ENCODE measurements at places on chromosomes 7 and 10.
A peak's percentile ranks its signal among the peaks of the same experiment; 100 is the strongest.

DNA sequence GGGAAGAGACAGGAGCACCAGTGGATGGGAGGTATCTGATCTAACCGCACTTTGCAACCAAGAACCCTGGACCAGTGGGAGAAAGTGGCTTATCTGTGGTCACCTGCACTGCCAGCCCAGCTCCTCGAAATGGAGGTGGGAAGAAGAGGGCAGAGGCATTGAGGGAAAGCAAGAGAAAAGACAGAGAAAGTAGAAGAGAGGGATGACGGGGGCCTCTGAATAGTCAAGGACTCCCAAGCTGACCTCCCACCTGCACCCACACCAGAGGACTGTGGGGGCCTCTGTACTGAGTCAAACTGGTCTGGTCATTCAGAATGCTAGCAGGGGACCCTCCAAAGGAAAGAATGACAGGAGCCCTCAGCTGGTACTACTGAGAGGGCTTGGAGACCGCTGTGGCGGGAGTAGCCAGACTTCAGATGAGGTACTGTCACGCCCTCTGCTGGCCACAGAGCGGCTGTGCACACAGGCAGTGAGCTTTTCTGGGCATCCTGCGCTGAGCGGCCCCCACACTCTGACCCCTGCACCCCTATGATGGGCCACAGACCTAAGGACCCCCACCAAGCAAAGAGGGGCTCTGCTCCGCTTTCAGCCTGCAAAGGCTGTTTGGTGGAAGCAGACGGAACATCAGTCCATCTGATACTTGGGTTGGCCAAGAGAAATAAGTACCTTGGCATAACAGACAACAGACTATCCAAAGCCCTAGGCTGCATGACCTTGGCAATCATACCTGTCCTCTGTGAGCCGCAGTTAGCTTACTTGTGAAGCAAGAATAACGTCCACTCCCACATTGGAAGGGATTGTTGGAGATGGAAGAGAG is 112.9 kb downstream of the COL13A1 start:
- DNase-seq, result peak; percentile 89

GRCh38 chr10:74213571-74214162 is 62.6 kb downstream of the ADK start:
- DNase-seq, result peak; percentile 24

GRCh38 chr7:139813151-139813550 is 15.9 kb upstream of the TBXAS1 start:
- DNase-seq, result no peak

GRCh38 chr7:158650821-158651225 is 53.8 kb downstream of the NCAPG2 start:
- no peak for DNase-seq

GRCh38 chr10:58220769-58221451 is 46.8 kb downstream of the IPMK start:
- DNase-seq, result no peak

GRCh38 chr7:94307399-94308048 is 87.2 kb upstream of the COL1A2 start:
- no peak for DNase-seq

GRCh38 chr7:140375892-140376730 is 22.2 kb downstream of the SLC37A3 start:
- DNase-seq, result no peak

DNA sequence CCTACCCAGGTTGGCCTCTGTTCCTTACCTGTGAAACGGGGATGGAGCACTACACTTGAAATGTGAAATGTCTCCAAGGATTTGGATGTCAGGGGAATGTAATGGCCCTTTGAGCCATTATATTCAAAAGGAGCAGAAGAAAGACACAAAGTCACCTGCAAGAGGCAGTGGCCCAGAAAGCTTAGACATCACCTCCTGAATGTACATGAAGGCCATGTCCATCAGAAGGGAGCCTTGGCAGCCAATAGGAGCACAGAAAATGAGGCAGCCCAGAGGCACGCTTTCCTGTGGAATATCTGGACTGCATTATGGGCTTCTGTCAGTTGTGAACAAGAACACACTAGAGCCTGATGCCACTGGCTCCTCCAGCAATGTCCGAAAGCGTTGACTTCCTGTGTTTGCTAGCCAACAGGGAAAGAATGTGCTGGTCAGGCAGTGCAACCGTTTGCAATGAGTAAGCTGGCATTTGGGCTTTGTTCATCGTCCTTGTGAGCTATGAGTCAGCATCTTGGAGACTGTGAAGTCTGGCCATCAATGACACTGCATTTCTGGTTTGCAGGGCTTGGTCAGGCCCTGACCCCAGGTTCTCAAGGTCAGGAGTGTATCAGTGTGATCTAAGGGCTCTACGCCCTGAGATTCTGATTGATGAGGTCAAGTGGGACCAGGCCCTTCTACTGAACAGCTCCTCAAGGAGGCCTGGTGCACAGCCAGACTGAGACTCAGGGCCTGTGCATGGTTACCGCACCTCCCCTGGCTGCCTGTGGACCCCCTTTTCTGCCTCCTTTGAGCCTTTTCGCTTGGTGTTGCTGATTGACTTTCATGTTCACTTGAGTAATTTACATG is 222.4 kb downstream of the RPS24 start:
- DNase-seq, result no peak

DNA sequence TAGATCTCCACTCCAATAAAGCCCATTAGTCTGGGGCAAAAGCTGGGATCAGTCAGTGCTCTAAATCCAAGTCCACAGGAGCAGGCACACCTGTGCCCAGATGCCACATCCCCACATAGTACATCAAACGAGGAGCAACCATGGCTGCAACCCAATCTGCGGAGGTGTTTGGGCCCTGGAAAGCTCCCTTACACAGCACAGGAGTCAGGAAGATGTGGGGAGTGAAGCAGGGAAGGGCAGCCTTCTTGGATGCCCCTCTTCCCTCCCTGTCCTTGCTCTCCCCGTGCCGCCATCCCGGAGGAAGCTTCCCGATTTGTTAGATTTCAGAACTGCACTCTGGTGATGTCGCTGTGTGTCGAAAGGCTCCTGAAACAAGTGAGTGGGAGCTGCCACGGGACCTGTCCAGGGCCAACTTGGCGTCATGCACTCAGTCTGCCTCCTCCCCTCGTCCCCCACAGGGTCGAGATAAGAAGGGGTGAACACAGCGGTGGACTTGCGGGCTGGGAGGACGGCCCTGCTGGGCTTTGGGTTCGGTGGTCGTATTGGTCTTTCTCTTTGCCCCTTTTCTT is 230.6 kb upstream of the GRB10 start:
- DNase-seq, result no peak

DNA sequence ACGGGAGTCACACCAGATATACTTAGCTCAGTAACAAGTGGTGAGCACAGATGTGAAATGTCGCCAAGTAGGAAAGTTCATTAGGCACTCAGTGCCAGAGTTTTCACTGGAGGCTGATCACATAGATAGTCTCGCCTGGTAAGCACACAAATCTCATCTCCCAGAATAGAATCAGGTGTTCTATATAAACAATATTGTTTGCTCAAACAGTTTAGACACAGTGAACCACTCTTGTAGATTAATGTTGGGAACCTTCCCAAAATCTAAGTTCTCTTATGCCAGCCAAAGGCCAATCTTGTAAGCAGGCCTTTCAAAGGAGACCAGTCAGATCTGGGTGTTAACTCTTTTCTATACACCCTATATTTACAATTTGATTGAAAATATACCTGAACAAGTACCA is 716.5 kb upstream of the GRM3 start:
- peak; percentile 45 for DNase-seq

- no peak for DNase-seq
These were observed 51.6 kb upstream of the RPA3 start for GRCh38 chr7:7769710-7770627.

DNA sequence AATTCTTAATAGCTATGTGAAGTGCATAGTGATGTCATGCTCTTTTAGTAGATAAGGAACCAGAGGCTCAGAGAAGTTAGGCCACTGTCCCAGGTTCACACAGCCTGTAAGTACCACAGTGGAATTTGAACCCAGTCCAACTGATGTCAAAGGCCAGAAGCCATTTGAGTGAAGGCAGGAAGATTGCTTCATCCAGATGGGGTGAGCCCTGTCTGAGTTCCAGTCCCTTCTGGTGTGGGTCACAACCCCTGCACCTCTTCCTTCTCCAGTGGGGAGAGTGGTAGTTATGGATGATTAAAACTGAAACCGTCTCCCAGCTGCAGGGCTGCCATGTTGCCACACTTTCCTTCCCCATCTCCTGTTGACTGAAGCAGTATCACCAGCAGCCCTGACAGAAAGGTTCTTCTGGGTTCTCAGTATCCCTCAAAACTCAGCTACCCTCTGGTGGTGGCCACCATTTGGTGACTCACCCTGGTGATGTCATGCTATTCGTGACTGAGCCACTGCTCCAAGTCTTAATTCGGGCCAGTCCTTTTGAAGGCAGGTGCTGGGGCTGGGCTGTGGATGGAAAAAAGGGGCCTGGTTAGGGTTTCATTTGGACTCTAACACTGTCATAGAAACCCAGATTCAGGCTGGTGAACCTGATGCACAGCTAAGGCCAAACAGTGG is 1.5 kb upstream of the C10orf95 start:
- DNase-seq, result no peak
